ENCODE measurements at places on chromosomes 5 and 9.

- no peak for DNase-seq
These were observed 17.8 kb downstream of the LRRC8A start for GRCh38 chr9:128899566-128900322.

DNA sequence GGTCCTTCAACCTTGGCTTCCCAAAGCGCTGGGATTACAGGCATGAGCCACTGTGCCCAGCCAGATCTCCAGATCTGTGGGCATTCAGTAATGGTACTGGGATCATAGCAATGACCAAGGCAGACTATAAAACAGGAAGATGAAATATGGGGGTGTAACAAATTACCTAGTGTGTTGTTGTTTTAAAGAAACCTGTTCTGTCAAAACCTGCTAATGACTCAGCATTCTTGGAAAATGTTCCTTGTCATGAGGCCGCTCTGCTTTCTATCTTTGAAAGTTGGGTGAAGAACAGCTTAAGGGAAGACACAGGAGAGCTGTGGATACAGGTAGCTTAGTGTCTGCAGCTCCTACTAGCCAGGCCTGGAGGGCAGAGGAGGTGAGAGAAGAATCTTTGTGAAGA, 19.4 kb downstream of the TARS1 start:
- no peak for DNase-seq

GRCh38 chr9:120136696-120137095, 443.3 kb downstream of the CDK5RAP2 start:
- DNase-seq, result no peak

GRCh38 chr5:69416180-69416579, 1.3 kb downstream of the MARVELD2 start:
- no peak for DNase-seq

DNA sequence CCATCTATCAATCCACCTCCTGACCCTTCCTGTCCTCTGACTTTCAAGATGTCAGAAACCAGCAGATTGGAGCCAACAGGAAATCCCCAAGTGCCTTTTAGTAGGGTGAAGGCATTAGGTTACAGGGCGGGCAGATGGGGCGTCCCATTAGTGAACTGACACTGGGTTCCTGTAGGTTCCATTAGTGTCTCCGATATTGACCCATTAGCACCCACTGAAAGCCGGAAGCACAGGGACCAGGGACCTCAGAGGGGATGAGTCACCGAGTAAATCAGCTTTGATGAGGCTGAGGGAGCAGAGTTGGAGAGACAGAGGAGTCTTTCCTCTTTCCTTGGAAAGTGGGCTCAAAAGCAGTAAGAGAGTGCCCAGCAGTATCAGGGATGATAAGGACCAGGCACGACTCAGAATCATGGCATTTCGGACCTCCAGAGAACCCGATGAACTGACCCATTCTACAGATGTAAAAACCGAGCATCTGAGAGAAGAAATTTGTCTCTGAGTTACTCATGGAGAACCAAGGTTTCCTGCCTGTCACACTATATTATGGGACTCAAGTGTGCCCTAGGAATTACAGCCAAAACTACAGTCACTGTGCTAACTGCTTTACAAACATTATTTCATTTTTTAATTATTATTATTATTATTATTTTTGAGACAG, 47.2 kb upstream of the FABP6 start:
- DNase-seq, result no peak

- no peak for DNase-seq
These were observed 303.2 kb downstream of the PRR16 start for GRCh38 chr5:120767178-120767820.

DNA sequence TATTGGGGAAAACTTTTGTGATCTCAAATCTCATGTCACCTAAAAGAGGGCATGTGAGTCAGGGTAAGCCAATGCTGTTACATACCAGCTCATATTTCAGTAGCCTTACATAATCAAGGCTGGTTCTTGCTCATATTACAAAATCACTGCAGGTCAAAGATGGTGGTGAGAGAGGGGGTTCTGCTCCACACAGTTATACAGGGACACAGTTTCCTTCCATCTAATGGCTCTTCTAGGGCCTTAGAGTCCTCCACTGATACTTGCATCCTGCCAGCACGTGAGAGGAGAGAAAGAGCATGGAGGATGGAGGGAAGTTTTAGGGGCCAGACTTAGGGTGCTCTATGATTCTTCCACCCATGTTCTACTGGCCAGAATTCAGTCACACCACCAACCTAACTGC, 130.0 kb downstream of the LIFR start:
- DNase-seq, result no peak

GRCh38 chr9:76859860-76860259, 46.1 kb downstream of the PRUNE2 start:
- DNase-seq, result no peak

DNA sequence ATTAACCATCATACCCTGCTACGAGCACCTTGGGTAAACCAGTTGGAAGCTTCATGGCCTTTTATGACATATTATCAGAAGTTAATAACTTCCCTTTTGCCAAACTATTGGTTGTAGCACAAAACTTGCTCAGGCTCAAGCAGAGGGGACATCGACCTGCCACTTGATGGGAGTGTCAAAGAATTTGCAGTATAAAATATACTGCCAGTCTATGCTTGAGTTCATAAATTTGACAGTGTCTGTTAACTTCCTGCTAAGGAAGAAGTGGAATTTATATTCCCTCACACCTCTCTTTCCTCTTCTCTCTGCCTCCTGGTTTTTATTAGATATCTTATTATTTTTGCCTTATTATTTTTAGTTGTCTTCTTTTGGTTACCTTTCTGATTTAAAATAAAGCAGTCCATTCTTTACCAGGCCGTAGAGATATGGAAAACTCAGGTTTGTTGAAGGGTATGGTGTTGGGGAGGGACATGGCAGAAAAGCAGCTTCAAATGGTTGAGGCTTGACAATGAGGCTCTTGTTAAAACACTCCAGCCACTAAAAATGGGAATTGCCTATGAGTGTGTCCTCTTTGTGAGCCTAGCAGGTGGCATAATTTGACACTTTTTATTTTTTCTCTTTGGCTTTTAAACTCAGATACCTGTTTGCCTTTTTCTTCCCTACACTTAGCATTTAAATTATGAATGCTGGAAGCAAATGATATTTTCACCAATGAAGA, 298.0 kb downstream of the DOCK8 start:
- no peak for DNase-seq

DNA sequence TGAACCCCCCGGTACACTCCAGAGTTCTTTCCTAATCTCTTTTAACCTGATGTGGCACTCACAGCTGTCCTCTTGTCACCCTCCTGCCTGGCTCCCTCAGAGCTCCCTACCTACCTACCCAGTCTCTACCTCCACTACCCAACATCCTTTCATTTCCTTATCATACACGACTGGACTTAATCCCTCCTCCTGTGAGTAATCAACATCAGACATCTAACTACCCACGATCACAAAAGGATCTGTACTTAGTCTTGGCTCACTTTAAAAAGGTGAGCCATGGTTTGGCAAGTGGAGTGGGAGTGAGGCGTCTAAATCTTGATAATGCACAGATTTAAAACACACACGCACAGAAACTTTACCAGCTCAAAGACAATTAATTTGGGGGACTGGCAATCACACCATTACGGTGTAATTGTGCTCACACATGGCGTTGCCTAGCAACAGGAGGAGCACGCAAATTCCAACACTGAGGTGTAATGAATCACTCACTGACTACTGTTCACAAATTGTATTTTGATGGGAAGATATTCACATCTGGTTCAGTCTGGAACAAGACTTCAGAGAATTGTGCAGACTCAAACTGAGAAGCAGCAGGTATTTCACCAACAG, 235.9 kb downstream of the EPB41L4A start:
- no peak for DNase-seq

- DNase-seq, result no peak
These were observed 30.4 kb downstream of the PTTG1 start for GRCh38 chr5:160452036-160452435.

DNA sequence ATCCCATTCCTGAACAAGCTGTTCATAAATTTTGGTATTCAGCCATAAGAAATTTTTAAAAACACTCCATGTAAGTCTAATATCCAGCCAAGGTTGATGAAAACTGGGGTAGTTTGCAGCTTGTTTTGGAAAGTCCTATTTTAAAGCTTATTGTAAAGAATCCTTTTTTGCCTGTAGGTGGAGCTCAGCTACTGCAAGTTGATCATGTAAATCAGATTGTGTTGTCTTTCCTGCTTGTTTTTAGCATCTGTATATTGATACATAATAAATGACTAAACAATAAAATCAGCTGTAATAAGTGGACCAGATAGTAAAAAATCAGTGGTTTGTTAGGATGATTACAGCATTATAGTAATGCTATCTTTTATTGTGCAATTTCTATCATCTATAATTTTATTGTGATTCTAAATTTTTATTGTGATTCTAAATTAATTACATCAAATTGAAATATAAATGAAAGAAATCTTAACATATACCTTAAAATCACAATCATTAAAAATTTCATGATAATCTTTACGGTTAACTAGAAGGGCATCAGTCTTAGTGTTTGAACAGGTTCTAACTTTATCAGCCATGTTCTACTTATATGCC, 42.4 kb downstream of the CWC27 start:
- no peak for DNase-seq

DNA sequence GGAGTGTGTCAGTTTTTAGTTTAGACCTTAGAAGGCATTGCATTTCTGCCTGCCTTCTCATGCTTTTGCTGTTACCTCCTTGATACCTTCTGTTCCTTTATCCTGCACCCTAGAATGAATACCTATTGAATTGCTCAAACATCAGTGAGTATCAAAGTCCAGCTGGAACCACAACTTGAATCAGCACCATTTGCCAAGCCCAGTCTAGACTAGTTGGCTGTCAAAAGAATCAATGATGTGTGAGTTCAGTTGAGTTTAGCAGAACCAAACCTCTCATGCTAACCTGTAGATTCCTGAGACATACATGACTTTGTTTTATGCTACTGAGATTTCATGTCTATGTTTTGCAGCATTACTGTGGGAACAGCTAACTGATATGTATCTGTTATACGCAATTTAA, 116.6 kb downstream of the FAM170A start:
- DNase-seq, result no peak

DNA sequence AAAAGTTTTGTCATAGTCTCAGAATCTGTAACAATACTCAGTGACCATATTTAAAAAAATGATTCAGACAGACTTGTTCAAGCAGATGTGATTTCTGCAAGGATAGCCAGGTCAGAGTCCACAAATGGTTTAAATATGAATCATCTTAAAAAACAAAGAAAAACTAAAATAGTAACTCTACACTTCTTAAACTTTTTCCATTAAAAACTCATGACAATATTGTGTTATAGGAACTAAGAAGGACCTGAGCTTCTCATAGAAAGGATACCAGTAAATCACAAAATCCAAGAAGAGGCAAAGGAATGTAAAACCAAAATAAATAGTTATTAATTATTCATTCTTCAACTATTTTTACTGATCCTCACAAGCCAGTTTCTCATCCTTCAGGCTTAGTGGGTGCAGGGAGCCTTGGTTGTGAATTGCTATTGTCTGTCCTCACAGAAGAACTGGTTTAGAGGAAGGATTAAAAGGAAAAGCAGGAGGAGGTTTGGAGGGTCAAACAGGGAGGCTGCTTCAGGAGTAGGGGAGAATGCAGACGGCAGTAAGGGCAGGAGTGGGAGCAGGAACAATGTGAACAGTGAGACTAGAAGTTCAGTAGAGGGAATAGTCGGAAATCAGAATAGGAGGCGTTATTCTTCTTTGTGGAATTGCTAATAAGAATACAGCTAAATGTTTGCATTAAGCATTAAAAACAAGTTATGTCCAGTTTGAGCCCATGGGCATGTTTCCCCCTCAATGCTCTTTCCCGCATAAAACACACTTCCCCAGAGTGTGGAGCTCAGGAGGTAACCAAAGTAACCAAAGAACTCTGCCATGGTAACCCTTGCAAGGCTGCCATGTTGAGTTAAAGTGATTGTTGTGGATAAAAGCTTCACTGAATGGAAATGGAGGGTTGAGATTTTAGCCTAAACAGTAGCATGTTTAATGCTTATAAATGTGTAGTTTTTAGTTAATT, 110.7 kb downstream of the CCDC192 start:
- no peak for DNase-seq

Measured in activated CD4-positive, alpha-beta T cell treated with anti-CD3 and anti-CD28 coated beads for 1 hour (primary cell).